ENCODE measurements at places on chromosomes 2 and 18.

DNA sequence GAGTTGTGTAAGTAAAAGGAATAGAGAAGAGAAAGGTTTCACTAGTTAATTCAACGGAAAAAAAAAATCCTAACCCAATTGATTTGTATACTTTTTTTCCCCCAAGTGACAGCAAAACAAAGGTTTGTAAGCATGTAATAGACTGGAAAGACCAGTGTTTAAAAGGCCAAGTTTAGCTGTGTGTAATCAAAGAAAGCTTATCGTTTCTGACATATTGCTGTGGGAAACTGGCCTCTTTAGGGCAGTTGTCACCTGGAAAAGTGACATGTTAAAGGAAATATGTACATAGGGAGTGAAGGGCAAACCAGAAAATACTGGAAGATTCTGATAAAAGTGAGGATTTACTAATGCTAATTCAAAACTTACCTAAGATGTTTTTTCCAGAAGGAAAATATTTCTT is 45.9 kb upstream of the EPHA4 start:
- DNase-seq, result no peak

GRCh38 chr2:218877891-218878290 is 2.8 kb upstream of the WNT10A start:
- DNase-seq, result no peak

- no peak for DNase-seq
These were observed 70.8 kb downstream of the TMEM200C start for GRCh38 chr18:5824370-5824984.

DNA sequence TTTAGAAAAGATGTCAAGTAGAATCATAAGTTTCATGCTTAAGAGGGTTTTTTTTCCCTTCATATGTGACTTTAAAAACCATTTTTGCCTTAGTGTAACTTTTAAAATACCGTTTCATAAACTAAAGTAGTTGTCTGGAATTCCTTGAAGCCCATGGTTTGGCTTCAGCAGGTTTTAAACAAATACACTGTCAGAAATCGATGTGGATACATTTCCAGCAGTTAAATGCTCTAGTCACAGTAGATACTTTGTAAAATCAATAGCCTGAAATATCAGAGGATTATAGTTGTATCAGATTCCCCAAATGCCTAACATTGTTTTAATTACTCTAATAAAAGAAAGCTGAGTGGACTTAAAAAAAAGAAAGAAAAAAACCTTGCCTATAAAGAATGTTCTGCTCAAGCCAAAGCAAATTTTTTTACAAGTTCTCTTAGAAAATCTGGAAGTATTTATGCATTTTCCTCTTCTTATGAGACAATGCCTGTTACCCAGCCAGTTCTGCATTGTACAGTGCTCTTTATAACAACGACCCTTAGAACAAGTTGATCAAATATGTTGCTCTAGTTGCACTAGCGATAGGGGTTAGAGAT is 260.5 kb downstream of the LTBP1 start:
- no peak for DNase-seq

DNA sequence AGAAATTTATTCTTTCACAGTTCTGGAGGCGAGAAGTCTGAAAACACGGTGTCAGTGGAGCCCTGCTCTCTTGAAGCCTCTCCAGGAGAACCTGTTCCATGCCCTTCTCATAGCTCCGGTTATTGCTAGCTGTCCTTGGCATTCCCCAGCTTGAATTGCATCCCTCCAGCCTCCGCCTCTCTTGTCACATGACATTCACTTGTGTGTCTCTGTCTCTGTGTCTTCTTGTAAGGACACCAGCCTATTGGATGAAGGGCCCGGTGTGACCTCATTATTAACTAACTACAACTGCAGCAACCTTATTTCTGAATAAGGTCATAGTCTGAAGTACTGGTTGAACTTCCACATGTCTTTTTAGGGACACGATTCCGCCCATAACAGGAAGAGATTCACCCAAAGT is 4.5 kb upstream of the PRSS56 start:
- DNase-seq, result no peak

- DNase-seq, result no peak
These were observed 28.3 kb downstream of the RAB31 start for GRCh38 chr18:9736286-9736835.

DNA sequence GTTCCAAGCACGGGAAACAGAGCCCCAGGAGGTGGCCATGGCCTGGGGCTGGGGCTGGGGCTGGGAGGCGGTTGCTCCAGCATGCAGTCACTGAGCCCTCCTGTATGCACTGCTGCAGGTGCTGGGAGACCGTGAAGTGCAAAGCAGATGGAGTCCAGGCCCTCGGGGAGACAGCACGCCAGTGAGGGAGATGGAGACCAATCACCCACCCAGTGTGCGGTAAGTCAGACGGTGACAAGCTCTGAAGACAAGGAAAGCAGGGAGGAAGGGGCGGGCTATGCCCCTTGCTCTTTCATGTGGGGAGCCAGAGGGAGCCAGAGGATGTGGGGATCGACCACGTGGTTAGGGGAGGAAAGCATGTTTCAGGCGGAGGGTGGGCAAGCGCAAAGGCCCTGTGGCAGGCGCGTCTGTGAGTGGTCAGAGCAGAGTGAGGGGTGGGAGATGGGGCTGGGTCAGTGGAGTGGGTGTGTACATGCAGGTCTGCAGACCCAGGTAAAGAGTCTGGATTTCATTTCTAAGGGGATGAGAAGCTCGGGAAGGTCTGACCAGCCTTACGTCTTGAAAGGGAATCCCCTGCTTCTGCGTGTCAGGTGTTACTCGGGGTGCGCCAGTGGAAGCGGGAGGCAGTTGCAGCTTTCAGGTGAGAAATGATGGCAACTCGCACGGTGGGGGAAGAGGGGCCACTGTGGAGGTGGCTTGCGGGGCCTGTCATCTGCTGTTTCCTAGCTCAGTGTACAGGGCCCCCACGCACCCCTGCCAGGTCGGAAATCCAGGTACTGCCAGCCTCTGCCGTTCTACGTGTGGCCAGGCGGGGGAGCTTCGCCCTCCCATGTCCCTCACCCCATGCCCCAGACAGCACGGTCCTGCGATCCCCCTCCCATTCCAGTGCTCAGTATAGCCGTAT is 19.4 kb downstream of the RRM2 start:
- DNase-seq, result no peak

DNA sequence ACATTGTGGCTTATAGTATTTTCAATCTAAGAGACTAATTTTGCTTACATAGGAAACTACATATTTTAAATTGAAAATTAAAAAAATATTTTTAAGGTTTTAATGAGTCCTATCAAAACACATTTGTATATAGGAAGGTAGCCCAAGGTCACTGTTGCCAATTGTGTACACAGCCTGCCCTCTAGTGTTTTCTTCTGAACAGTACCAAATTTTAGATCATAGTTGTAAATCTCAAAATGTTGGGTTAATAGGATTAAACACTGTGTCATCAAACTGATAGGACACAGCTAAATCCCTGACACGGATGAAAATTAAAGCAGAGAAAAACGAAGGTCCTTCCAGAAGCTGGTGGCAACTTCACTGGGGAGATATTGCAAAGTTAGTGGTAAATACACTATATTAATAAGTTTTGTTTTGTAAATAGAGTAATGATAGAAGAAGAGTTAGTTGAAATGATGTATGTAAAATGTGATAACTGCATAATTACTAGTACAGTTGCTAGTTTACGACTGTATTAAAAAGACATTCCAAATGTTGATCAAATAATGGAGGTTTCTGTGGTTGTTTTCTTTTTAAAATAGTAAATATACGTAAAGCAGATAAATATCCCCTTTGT is 19.7 kb downstream of the CLUL1 start:
- no peak for DNase-seq

All from CD8-positive, alpha-beta memory T cell (primary cell).